ENCODE measurements at places on chromosomes 4 and X.
A peak's percentile ranks its signal among the peaks of the same experiment; 100 is the strongest.

DNA sequence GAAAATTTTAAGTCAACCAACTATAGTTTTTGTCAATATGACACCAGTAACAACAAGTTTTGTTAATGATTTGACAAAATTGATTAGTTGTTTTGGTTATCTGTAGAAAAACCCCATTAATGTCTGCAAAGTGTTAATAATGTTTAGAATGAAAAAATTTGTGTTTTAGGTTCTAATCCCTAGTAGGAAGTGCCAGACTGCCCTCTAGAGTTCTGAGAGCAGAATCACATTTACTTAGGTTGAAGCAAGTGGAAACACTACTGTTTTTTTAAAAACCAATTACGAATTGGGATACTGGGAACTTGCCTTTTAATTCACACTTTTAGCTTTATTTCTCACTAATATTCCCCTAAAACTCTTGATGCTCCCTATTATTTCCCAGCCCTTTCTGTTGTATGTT is 101.1 kb upstream of the CYLC1 start:
- no peak for DNase-seq

- no peak for DNase-seq
Observed at GRCh38 chr4:151809716-151810115, 48.9 kb upstream of the GATB start.

GRCh38 chrX:100404851-100405250 is 5.2 kb downstream of the PCDH19 start:
- DNase-seq, result no peak

DNA sequence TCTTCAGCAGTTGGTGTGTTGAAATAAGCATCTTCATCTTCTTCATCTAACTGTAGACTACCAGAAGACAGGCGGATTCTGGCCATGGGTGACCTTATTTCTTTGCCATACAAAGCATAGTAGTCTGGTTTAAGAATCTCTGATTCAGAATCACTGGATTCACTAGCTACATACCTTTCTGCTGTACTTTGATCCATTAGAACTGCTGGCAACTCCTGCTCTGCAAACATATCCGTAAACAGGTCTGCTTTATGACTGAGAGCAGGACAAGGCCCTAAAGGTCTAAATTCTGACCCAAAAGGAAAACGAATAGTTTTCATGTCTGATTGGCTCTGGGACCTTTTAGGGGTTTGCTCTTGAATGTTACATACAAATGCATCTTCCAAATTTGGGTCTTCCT is 49.9 kb downstream of the FRMD7 start:
- DNase-seq, result no peak

- no peak for DNase-seq
Observed at GRCh38 chr4:88159229-88159725, 838 bp upstream of the ABCG2 start.

DNA sequence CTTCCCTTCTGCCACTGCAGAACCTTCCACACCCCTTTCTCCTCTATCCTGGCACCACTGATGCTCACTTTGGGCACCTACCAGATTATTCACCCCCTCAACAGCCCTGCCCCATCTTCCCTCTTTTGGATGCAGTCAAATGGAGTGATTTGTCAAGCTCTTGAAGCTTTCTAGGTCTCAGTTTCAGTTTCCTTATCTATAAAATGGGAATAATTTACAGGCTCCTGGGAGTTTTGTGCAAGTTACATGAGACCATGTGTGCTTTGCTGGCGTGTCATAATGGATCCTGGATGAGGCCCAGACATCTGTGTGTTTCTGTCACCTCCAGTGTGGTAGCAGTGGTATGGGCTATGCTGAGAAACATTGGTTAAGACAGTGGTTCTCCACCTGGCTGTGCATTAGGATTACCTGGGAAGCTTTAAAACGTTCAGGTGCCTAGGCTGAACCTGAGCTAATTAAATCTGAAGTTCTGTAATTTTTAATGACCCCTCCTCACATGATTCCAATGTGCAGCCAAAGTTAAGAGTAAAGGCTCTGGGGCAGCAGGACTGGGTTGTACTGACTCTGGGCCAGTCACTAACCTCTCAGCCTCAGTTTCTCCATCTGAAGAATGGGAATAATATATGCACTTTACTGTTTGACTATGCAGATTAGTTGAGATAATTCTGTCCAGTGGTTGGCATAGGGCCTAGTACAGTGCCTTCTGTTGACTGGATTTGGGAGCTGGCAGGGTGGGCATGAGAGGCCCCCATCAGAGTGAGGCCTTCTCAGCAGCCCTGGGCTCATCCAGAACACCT is 6.8 kb upstream of the MGST2 start:
- no peak for DNase-seq

- DNase-seq, result no peak
Observed at GRCh38 chr4:7128644-7129043, 60.8 kb upstream of the GRPEL1 start.

- no peak for DNase-seq
Observed at GRCh38 chrX:15942307-15942706, 87.7 kb upstream of the AP1S2 start.

- DNase-seq, result no peak
Observed at GRCh38 chrX:72123471-72124185, 8.1 kb downstream of the RTL5 start.

DNA sequence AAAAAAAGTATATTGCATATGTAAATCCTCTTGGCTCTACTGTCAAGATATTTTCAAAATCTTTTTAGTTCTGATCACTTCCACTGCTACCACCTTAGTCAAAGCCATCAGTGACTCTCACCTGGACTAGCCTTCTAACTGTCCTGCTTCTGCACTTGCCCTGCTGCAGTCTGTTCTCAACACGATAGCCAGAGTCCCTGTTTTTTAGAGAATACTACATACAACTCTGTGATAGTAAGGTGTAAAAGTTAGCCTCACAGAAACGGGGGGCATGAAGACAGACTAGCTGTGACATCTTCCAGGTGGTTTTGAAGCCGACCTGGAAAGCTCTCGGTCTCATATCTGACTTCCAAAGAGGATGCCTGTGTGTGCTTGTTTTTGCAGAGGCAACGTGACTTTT is 24.7 kb downstream of the EIF2S3 start:
- no peak for DNase-seq

GRCh38 chrX:22634083-22634482 is 361.4 kb downstream of the CBLL2 start:
- no peak for DNase-seq

- peak; percentile 90 for DNase-seq
Observed at GRCh38 chr4:3037957-3038461, 36.3 kb downstream of the HTT-AS start.

DNA sequence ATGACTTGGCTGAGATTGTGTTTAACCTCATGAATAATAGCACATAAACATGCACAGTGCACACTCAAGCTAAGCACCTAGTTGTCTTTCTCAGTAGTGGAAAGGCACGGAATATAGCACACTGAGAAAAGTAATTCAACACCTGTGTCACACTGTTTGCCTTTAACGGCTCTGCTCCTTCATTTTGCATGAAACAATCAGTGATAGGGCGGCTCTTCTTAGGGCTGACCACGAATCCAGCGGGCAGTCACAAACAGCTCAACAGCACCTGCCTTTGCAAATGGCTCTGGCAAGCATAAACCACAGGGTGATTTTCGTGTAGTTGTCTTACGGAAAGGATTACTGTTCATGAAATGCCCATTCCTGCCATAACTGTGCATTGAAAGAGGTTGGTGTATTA is 954.0 kb upstream of the TENM3 start:
- no peak for DNase-seq

DNA sequence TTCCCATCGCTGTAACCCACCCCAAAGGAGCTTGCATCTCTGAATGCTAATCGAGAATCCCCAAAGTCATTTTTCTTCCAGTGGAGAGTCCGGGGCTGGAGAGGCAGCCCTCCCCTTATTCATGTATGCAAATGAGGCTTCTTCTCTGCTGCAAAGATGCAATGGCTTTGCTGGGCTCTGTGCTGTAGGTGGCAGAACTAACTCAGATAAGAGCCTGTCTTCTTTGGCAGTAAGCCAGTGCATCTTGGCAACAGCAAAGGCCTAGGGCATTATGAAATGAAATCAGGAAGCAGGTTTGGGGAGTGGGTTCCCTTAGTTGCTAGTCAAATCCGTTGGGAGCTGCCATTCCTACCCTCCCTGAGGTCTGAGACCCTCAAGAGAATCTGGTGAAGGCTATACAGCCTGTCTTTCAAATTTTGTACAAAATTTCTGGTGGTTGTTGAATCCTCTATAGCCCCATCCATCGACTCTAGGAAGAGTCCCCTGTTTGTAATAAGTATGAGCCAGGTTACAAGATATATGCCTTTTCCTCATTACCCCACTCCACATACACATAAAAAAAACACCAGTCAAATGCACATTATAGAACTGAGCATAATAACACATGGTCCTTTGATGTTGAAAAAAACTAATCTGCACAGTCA is 290.6 kb upstream of the TAPT1 start:
- DNase-seq, result no peak

GRCh38 chrX:80576806-80577533 is 156.7 kb downstream of the TENT5D start:
- no peak for DNase-seq

DNA sequence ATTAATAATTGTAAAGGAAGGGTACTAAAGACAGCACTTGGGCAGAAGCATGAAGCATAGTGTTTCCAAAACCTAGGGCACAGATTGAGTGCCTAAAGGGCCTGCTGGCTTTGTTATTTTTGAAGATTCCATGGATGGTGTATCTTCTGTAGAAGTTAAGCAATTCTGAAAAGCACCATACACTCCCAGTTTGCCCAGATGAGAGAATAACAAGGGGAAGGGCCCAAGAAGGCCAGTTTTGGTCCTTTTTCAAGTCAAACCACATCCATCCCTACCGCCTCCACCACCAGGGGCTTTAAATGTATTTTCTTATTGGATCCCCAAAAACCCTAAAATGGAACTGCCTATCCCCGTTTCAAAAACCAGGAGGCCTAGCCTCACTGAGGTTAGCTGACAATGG is 17.2 kb downstream of the SCARB2 start:
- DNase-seq, result no peak

DNA sequence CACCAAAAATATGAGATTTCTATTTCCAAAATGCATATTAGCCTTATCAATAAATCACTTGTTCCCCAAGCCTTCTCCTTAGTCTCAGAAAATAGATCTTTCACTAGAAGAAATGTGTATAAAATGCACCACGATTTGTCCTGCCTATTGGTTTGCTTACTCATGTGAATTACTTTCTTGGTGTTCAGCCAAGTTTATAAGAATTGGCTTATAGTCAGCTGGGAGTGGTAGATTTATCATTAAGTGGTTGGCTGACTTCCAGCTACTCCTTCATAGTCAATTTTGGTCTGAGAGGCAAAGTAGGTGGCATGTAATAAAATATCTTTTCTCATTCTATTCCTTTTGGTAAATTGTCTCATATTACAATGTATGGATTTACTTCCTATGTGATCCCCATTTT is 1.3 kb downstream of the SULT1E1 start:
- DNase-seq, result no peak

- DNase-seq, result no peak
Observed at GRCh38 chrX:143663755-143664154, 27.9 kb upstream of the SLITRK4 start.

DNA sequence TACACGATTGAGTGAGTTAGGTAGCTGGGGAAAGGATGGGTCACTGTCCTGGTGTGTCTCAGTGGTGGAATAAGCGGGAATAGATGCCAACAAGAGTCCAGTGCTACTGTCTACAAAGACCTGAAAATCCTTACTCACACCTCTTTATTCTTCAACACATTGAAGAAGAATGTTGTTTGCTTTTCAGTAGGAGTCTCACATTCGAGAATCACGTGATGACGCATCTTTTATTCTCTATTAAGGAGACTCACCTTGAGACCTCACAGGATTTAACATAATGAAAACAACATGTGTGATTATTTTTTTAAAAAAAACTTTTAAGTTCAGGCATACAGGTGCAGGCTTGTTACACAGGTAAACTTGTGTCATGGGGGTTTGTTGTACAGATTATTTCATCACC is 75.2 kb downstream of the CD38 start:
- no peak for DNase-seq

- no peak for DNase-seq
Observed at GRCh38 chr4:93658443-93658842, 170.1 kb upstream of the ATOH1 start.

GRCh38 chrX:49205443-49205842 is 5.5 kb upstream of the SYP start:
- DNase-seq, result no peak

DNA sequence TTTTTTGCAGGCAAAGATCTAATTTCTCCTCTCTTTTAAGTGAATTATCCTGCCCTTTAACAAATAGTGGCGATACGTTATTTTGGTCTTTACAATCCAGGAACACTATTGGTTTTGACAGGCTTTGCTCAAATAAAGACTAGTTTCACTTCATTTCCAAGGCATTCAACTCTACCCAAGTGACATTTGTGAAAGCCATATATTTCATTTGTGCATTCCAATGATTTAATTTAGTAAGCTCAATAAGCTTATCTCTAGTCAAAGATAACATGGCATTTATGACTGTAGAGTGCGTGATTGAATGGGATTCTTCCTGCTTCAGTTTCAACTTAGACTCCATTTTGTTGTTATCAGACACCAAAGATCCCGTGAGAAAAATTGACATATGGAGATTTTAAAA is 959.8 kb downstream of the ADGRL3 start:
- DNase-seq, result no peak

GRCh38 chr4:111127841-111128240 is 505.0 kb upstream of the PITX2 start:
- DNase-seq, result no peak

DNA sequence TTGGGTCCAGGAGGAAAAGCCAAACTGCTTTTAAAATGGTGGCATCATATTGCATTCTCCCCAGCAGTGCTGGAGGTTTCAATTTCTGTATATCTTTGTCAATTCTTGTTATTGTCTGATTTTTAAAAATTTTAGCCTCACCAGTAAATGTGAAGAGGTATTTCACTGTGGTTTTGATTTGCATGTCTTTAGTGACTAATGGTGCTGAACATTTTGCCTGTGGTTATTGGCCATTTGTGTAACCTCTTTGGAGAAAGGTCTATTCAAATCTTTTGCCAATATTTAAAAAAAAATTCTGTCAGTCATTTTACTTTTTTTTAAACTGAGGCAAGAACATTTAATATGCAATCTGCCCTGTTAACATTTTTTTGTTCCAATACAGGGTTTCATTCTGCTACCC is 322.1 kb downstream of the TLL1 start:
- no peak for DNase-seq

- no peak for DNase-seq
Observed at GRCh38 chrX:108439961-108440696, 491 bp downstream of the COL4A5 start.

DNA sequence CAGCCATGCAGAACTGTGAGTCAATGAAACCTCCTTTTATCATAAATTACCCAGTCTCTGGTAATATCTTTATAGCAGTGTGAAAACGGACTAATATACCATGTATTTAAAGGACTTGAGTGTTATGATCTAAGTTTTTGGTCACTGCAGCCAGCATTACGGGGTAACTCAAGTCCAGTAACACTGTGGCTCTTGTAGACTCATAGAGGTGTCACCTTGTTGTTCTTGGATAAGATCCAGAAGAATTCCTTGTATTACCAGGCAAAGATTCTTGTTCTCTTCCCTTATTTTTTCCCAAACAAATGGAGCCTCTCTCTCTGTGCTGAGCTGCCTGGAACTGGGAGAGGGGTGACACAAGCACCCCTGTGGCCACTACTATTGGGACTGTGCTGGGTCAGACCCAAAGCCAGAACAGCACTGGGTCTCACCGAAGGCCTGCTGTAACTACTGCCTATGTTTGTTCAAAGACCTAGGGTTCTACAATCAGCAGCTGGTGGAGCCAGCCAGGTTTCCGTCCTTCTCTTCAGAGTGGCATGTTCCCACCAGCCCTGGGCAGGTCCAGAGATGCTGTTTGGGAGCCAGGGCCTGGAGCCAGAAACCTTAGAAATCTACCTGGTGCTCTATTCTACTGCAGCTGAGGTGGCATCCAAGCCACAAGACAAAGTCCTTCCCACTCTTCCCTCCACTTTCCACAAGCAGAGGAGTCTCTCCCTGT is 43.7 kb upstream of the MED14 start:
- no peak for DNase-seq

GRCh38 chr4:139530833-139531427 is 25.1 kb downstream of the SETD7 start:
- no peak for DNase-seq

Data from CMK (cell line).